ENCODE measurements at places on chromosomes 4 and X. TPM values are rescaled to one million over a fixed set of nuclear protein-coding genes. Genes with fewer than 3 reads are reported as not detected.

DNA sequence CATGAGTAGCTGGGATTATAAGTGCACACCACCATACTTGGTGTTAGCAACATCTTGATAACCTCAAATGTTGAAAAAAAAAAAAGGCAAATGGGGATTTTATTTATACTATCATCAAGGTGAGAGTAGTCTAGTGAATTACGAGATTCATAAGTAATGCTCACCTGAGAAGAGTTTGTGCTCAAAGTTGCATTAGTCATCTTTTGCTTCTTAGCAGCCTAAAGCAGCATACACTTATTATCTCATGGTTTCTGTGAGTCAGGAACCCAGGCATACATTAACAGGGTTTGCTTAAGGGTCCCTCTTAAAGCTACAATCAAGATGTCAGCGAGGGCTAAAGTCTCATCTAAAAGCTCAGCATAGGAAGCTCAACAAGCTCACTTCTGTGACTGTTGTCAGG, 8.2 kb upstream of the EXOSC9 start:
- DNase-seq, result no peak

GRCh38 chrX:70405003-70405402, 18.1 kb upstream of the GDPD2 start:
- DNase-seq, result no peak

DNA sequence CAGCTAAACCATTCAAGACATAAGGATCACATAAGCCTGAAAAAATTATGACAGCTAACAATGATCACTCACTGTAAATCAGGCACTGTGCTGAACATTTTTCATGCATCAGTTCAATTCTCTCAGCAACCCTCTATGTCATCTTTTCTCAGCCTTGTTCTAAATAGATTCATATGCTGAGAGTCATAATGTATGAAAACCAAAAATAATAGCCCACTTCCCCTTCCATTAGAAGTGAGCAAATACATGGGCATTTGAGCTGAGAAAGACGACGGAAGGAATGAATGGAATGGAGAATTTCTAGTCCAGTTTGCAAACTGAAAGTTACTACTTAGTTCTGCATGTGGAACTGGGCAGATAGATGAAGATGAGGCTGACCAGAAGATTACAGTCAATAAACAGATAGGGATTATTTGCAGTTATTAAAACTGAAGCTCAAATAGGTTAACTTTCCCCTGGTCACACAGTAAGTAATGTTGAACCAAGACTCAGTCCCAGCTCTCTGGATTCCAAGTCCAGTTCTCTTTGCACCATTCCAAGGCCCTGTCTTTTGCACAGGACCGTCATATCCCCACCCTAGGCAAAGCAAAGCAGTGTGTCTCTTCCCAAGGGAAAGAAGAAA, 1.6 kb upstream of the SH3RF1 start:
- DNase-seq, result no peak

DNA sequence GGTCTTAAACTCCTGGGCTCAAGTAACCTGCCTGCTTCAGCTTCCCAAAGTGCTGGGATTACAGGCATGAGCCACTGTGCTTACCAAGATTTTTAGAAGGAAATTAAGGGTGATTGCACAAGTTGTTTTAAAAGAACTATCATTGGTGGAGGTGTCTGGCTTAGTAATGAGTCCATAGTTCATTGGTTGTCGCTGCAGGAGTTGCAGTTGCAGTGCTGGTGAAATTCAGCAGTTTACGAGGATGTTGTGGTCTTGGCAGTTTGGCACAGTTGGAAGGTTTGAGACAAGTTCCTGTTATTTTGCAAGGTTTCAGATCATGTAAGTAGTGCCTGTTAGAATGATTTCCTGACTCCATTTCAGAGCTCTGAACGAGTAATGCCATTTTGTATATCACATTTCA, 48.1 kb downstream of the RAB40AL start:
- DNase-seq, result no peak

DNA sequence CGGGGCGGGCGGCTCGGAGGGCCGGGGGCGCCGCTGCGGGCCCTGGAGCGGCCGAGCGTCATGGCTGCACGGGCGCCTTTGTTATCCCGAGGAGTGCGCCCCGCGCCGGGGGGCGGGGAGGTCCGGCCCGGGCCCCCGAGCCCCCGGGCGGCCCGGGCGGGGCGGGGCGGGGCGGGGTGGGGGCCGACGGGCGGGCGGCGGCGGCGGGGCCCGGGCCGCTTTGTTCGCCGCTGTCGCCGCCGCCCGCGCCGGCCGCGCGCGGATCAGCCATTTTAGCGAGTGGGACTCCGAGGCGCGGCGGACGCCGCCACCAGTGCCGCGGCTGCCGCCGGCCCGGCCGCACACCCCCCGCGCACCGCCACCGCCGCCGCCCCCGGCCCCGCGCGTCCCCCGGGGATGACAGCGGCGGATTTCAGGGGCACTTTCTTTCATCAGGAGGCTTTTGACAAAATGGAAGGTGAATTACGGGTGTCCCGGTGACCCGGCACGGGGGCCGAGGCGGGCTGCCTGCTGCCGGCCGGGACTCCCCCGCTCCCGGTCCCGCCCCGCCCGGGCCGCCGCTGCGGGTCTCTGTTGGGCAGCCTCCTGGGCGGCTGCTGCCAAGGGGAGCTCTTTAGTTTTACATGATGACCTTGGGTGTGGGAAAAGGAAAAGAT, 1.2 kb downstream of the HMGB3 start:
- no peak for DNase-seq

DNA sequence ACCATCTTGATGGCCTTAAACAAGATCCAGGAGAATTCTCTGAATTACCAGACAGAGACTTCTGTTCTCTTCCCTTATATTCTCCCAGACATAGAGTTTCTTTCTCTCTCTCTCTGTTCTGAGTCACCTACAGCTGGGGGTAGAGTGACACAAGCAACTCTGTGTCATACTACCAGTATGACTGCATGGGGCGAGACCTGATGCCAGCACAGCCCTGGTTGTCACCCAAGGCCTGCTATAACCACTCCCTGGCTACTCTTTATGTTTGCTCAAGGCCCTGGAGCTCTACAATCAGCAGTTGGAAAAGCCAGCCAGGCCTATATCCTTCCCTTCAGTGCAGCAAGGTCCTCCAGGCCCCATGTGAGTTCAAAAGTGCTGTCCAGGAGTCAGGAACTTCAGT, 114.2 kb upstream of the TENT5D start:
- no peak for DNase-seq

FRMD7 gene
- not detected for total RNA-seq

DNA sequence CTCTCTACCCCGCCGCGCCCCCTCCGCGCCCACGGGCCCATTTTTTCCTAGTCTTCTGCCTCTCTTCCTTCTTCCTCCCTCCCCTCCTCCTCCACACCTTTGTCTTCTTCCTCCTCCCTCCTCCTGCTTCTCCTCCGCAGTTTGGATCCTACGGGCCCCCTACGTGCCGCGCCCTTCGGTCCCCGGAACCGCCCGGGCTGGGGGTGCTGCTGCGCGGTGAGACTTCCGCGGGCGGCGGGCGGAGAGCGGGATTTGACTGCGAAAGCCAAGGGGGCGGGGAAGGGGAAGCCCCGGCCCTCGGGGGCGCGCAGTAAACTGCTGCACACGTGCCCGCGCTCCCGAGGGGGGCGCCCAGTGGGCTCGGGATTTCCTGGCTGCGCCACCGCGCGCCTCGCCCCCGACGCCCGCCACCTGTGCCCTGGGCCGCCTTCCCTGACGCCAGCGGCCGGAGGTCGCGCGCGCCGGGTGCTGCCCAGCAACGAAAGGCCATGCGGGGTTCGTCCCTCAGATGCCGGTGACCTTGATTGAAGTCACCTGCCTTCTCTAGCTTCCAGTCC, 3.3 kb upstream of the NKX3-2 start:
- no peak for DNase-seq

SPANXN4 gene
- total RNA-seq, result not detected

DNA sequence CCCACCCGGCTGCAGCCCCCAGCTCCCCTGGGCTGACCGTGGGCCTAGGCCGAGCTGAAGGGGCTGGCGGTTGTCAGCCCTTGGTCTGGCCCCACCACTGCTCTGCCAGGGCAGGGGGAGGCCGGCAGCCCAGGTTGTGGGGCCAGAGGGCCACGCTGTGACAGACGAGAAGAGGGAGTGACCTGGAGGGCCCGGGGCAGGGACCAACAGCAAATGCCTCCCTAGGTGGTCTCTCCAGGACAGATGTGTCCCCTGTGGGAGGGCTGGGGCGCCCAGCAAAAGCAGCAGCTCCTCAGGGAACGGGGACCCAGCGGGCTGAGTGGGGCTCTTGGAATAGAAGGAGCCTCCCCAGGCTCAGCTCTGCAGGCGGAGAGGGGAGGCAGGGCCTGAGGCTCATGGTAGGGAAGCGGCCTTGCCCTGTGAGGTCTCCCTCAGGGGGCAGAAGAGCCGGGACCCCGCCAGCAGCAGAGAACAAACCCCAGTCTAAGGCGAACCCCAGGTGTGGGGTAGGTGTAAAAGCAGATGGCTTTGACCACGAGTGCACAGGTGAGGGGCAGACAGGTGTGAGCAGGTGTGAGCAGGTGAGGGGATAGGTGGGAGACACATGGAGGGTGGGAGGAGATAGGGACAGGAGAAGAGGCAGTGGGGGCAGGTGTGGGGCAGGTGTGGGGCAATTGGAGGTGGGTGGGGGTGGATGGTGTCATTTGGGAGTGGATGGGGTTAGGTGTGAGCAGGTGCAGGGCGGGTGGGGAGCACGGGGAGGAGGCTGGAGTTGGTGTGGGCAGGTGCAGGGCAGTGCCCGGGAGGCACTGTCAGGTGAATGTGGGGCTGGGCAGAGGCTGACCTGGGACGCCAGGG, 34.1 kb upstream of the SPON2 start:
- DNase-seq, result no peak

DNA sequence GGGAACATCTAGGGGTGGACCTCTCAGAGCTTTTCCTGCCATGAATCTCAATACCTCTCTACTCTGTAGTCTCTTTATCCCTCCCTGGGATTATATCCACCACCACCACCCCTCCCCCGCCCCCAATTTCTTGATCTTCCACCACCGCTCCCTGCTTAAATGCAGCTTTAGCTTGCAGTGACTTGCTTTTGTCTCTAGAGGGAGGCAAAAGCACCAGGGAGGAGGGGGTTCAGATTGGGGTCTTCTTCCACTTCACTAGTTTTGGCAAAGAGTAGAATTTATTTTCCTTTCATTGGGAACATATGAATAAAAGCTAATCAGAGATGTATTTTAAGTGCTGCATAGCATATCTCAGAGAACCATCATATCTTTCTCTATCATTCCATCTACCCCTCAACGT, 5.5 kb downstream of the ARHGAP36 start:
- no peak for DNase-seq

- DNase-seq, result no peak
Observed at GRCh38 chrX:118420462-118420861, 74.6 kb downstream of the WDR44 start.

STK32B gene
- 29.0 TPM for total RNA-seq

- peak; percentile 16 for DNase-seq
Observed at GRCh38 chrX:39261446-39262147, 460.3 kb downstream of the MID1IP1 start.

- no peak for DNase-seq
Observed at GRCh38 chrX:40266490-40267333, 169.0 kb upstream of the BCOR start.

All from glomerular endothelial cell (primary cell).